ENCODE measurements at places on chromosomes 6 and 20. TPM values are rescaled to one million over a fixed set of nuclear protein-coding genes. Genes with fewer than 3 reads are reported as not detected.

The ULBP2 gene
- total RNA-seq: 3.4 TPM

The VWA7 gene
- total RNA-seq: 0.31 TPM

The PERP gene
- total RNA-seq: 0.94 TPM

The AIG1 gene
- total RNA-seq: 50.1 TPM

The PROCR gene
- 4.4 TPM for total RNA-seq

The C20orf202 gene
- total RNA-seq: 1.3 TPM

Data from parietal lobe (tissue), 2 donors.